ENCODE measurements at places on chromosomes 4 and X.
A peak's percentile ranks its signal among the peaks of the same experiment; 100 is the strongest.

DNA sequence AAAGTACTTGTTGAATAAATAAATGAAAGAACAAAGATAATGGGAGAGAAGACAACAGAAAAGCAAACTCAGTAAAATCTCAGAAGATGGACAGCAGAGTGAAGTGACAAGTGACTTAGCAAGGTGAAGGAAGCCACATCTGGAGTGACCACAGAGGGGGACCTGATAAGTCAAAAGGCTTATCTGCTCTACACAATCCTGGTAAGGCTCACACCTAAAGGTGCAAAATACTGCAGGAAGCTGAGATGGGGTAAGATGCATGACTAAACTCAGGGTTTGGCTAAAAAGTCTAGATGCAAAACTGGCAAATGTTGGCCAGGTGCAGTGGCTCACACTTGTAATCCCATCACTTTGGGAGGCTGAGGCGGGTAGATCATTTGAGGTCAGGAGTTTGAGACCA is 22.2 kb downstream of the TRMT2B start:
- DNase-seq: no peak

GRCh38 chr4:144906181-144906925 is 191.6 kb downstream of the ANAPC10 start:
- DNase-seq: peak; percentile 60

DNA sequence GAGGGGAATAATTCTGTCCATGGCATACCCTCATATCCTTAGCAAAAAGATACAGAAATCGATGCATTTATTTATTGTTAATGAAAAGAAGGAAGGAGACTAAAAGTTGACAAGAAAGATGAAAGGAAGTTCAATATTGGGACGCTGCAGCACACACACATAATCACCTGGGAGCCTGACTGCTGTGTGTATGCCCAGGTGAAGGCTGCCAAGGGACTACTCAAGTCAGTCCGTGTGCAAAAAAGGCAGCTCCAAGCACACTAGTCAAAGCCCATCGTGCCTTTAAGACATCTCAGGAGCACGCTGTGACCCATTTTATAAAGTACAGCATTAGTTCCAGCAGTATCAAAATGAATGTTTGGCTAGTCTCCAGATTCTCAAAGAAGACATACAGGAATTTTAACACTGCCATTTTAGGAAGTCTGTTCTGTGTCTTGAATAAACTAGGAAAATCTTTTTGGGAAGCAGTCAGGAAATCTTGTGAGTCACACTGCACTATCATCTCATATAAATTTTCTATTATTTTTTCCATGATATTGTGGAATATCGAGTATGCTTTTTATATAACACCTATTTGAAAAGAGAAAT is 363.9 kb downstream of the GASK1B start:
- no peak for DNase-seq

- peak; percentile 9 for DNase-seq
These were observed 712.4 kb downstream of the IL1RAPL1 start for GRCh38 chrX:29299684-29300083.

DNA sequence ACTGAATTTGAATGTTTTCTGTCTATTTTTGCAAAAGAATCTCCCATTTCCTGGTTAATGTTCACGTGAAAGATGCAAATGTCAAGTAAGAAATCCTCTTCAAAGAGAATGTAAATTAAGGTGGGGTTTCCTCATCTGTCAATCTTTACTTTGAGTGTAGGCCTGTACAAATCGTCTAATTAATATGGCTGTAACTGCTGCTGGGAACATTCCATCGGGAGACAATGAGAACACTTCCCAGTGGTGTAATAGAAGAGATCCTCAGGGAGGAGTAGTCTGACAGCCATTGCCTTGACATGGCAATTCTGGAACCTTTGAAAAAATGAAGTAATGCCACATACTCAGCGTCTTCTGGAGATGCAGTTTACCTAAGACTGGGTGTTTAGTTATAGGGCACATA is 3.7 kb downstream of the EREG start:
- DNase-seq: no peak

DNA sequence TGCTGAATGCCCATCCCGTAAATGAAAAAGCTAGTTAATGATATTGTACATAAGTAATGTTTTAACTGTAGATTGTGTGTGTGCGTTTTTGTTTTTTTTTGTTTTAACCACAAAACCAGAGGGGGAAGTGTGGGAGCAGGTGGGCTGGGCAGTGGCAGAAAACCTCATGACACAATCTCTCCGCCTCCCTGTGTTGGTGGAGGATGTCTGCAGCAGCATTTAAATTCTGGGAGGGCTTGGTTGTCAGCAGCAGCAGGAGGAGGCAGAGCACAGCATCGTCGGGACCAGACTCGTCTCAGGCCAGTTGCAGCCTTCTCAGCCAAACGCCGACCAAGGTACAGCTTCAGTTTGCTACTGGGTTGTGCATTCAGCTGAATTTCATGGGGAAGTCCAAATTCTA is at the start of gene SPP1:
TSS of gene SPP1 (plus strand) at position 249 of the 400 bp plus-strand sequence. CDS start 1,182 bp downstream, outside the sequence.
- peak; percentile 16 for DNase-seq

GRCh38 chr4:8558080-8558960 is 21.9 kb upstream of the GPR78 start:
- peak; percentile 35 for DNase-seq

GRCh38 chrX:56233682-56234081 is 1.5 kb downstream of the KLF8 start:
- no peak for DNase-seq

Data from iris pigment epithelial cell (primary cell).